ENCODE measurements at places on chromosomes 1 and 21.
A peak's percentile ranks its signal among the peaks of the same experiment; 100 is the strongest.

- no peak for DNase-seq
Observed at GRCh38 chr1:176559474-176559873, 96.5 kb downstream of the PAPPA2 start.

GRCh38 chr1:17561561-17561985 is 22.1 kb downstream of the ARHGEF10L start:
- DNase-seq, result no peak

DNA sequence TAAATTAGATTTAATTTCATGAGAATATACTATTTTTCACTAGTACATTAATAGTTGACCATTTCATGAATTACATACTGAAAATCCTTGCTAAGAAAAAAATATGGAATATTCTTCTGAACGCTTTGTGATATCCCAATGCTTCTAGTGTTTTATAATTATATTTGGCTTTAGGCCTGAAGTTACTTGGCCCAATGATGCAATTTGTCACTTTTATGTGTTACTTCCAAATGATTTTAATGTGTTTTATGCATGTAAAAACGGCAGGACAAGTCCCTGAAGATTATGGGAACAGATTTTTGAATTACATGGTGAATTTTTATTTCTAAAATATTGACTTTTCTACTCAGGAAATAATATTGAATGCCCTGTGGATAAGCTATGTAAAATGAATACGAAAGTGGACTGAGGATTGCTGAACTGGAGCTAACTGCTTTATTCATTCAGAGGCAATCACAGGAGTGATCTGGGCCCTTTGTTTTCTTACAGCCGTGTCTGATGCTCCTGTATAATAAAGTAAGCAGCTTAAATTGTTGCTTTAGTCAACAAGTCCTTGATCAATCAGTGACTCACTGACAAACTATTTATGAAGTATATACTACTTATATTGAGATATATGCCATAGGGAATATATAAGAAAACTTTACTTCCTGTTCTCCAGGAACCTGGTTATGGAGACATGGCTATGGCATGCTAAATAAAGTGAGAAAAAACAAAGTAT is 543.0 kb upstream of the RGS18 start:
- no peak for DNase-seq

DNA sequence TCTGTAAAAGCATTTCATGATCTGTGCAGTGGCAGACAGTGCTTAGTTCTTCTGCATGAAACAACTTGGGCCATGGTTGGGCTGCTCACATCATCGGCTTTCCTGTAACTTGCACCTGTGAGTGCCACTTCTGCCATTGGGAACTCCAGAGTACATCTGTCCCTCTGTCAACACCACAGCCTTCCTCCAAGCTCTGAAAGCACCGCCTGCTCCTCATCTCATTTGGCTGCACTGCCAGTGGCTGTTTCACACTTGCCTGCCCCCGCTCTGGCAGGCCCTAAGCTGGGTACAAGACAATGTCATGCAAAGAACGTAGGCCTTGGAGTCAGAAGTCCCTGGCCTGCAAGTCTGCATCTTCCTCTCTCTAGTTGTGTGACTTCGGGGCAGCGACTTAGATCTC is 46.4 kb downstream of the DDX20 start:
- no peak for DNase-seq

GRCh38 chr1:178928976-178929375 is 58.1 kb upstream of the ANGPTL1 start:
- DNase-seq, result no peak

DNA sequence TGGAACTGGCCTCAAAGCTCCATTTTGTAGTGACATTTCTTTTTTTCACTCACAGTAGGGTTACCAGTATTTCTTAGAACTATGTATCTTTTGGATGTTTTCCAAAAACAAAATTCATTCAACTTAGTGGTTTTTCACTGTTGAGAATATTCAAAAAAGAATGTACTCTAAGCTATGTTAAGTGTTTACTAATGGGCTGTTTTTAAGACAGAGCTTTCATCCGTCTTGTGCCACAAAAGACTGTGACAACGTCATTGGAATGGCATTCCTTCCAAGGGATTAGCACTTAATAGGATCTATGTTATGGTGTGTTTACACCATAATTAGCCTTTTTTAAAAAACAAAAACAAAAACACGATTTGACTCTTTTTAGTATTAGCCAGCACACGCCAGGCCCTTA is 66.8 kb downstream of the TTC3 start:
- peak; percentile 87 for DNase-seq

DNA sequence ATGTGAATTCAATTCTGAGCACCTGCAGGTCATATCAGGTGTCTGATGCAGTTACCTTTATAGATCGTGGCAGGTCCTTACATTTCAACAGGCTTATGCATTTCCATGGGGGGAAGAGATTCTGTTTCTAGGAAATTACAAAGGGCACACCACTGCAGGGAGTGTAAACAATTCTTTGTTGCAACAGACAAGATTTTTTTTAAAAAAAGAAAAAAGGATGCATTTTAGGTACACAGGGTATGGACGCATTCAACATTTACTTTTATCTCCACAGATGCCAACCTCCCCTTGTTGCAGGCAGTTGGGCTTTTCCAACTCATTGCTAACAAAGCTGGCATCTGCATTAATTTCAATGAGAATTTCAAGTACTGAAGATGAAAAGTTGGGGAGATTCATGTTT is 13.5 kb upstream of the TEKT2 start:
- no peak for DNase-seq

DNA sequence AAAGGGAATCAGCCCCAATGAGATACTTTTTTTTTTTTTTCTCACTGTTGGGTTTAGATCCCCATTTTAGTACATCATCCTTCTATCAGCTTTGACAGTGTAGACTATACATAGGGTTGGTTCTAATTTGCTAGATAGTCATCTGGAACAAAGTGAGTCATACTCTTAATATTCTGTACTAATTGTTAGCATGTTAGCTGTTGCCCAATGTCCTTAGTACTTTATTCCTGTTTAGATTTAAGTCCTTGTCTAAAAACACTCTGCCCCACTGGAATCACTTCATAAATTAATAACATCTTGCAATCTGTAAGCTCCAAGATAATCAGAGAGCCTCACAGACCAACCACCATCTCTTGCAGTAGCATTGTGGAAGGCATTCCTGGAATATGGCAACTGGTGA is 209.8 kb upstream of the KIAA0040 start:
- DNase-seq, result no peak

DNA sequence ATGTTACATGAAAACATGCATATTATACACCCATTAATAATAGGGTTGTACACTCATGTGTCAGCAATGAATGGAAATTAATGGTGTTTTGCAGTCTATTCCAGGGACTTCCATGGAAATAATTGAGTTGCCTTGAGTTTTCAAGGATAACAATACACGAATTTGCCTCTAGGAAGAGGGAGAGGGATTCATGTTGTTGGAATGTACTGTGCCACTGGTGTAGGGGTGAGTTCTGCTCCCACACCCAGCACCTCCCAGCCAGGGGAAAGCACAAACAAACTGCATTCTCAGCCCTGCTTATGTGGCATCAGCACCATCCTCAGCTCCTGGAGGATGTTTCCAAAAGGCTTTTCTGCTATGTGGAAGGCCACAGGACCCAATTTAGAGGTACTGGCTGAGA is 57.8 kb downstream of the BCAR3 start:
- peak; percentile 89 for DNase-seq

- no peak for DNase-seq
Observed at GRCh38 chr21:42471716-42472330, 24.2 kb downstream of the RSPH1 start.

DNA sequence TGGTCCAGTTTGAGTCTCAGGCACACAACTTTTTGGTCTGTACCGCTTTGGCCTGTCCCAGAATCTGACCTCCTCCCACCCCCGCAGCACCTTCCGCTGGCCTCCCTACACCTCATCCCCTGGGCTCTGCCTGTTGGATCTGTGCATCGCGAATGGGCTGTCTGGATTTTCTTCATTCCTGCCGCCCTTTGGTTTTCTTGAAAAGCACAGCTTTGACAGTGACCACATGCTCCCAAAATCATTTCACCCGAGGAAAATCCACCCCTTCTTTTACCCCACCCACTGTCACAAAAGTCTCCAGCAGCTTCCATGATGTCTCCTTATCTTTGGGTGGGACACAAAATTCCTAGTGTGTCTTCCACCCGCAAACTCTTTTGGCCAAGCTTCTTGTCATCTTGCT is 65.0 kb upstream of the SSX2IP start:
- DNase-seq, result no peak

GRCh38 chr1:193631306-193631705 is 444.9 kb upstream of the B3GALT2 start:
- DNase-seq, result no peak

DNA sequence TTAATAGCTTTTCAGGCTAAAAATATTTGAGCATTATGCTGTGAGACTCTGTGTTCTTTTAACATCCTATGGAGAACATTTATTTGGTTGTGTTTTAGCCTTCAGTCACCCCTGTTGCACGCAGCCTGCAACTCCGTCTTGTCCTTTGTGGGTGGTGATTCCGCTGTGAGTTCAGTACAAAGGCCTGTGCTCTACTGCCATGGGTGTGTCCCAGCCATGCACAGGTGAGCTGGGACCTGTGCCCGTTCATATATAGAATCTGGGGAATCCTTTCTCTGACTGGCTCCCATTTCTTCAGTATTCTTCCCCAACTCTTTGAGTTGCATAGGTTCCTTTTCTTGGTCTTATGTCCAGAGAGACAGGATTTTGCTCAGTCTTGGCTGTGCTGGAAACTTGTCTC is 61.4 kb downstream of the ACTL8 start:
- no peak for DNase-seq

DNA sequence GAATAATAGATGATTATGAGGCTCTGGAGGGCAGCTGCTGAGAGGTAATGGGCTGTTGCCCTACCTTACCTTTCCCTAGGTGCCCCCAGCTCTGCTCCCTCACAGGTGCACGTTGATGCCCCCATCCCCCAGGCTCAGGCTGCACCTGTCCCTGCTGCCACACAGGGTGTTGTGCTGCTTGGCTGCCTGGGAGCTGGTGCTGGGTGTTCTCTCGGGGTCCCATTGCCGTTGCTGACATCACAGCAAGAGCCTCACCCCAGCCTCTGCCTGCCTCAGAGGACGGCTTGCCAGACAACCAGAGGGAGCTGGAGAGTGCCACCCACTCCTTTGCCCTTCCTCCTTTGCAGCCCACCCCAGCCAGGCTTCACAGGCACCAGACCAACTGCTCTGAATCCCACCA is 31.4 kb upstream of the DMBX1 start:
- no peak for DNase-seq

- no peak for DNase-seq
Observed at GRCh38 chr1:150560576-150561253, 11.5 kb downstream of the ADAMTSL4 start.

DNA sequence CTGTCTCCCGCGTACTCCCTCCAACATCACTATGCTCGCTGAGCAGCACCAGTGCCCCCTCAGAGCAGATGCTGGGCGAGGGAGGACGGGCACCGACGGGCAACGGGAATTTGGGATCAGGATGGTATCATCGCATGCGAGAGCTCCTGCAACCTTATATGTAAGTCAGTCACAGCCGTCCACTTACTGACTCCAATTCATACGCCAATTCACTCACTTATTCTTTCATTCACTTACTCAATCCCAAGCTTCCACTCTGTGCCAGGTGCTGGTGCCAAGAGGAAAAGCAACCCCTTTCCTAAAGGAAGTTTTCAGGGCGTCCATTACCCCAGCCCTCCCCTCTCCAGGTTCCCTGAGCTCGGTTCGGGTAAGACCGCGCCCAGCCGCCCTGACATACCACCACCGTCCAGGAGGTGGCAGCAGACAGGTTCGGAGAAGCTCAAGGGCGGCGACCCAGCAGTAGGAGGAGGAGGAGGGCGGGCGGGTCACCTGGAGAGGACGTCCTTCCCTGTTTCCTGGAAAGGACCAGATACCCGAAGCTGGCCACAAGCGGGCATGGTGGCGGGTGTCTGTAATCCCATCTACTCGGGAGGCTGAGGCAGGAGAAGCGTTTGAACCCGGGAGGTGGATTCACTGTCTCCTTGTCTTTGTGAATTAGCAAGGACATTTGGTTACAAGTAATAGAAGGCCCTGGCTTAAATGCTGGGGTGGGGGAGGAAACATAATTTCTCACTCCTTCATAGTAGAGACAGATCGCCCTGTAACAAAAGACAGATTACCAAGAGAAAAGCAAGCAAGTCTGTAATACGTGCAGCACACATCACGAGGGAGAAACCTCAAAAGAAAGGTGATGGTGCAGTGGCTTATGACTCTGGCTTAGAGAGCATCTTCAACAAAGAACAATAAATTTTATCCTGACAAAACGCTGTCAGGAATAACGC is 7.6 kb upstream of the IL22RA1 start:
- peak; percentile 67 for DNase-seq

DNA sequence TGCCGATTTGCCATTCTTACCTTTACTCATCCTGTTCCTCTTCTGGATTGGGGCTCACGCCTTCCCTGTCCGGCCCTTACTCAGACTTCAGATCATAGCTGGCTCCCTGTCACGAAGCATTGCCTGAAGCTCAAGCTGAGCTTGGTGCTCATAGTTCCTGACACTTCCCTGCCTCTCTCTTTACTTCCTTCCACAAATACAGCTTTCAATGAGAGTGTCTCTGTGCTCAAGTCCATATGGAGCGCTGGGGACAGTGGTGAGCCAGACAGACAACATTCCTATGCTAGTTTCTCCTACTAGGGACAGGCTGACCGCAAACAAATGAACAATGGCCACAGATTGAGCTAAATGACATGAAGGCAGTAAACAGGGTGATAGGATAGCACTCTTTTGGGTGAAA is 38.1 kb downstream of the HHAT start:
- no peak for DNase-seq

DNA sequence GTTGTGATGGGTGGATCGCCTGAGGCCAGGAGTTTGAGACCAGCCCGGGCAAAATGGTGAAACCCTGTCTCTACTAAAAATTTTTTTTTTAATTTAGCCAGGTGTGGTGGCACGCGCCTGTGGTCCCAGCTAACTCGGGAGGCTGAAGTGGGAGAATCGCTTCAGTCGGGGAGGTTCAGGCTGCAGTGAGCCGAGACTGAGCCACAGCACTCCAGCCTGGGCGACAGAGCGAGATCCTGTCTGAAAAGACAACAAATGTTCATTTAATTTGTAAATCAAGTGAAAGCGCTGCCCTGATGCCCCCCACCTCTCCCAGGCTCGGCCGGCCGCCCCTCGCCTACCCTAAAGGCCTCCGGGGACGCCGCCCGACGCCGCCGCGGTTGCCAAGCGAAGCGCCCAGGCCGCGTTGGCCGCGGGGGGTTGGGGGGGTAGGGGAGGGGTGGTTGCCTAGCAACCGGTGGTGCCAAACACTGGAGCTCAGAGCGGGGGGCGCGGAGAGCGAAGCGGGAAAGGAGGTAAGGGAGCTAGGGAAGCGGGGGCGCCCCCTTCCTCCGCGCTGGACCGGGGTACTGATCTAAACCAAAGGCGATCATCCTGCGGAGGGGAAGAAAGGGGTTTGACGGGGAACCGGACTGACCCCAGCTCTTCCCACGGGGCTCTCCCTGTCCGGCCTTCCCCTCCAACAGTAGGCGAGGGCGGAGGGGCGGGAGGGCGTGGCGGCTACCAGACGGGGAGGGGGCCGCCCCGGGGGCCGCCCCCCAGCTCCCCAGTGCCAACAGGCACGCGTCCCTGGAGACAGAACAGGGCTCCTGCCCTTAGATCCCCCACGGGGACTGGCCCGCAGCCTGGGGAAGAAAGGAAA is at the start of gene TEKT2:
Gene TEKT2 (plus strand): TSS at position 460 of the 862 bp plus-strand sequence. CDS start 828 bp downstream, outside the sequence.
- DNase-seq, result peak; percentile 59

All from fibroblast of skin of right biceps (primary cell).